ENCODE measurements at places on chromosomes 5 and 9.

- DNase-seq, result peak; percentile 15
These were observed 22.2 kb downstream of the HMCN2 start for GRCh38 chr9:130287736-130288135.

- DNase-seq, result no peak
These were observed 45.9 kb upstream of the APC start for GRCh38 chr5:112691758-112692157.

DNA sequence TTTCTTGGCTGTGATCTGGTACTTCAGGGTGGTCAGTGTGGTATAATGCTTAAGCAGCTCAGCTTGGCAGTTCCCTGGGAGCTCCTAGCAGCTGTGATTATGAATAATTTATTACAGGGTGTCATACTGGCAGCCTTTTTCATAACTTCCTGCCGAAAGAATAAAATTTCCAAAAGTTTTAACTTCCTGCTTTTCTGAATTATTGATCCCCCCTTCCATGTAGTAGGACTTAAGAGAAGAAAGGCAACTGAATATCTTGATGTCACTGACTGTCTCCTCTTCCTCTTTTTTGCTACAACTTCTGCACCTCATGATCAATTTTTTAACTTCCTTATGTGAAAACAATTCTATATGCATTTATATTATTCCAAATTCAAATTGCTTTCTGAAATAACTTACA, 74.3 kb upstream of the SPEF2 start:
- no peak for DNase-seq

DNA sequence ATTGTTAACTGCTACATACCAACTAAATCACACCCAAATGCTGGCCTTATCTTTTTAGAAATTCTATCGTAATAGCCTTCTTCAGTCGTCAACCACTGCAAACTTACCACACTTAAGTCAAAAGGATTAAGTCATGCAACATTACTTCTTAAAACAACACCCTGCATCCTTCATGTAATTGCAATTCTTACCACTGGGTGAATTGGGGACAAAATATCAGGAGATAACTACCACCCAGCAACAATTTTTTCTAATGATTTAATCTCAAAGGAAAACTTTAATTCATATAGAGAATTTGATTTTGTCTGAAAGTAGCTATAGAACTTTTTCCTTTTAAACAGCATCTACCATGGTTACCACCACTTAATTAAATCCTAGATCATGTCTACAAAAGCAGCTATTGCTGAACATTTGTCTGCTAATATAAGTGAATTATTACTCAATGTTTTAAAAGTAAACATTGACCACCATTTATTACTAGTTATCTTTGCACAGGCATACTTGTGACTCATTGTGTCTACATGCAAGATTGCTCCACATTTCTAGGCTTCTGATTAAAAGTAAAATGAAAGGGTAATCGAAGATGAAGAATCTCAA, 10.5 kb downstream of the MLLT3 start:
- no peak for DNase-seq

DNA sequence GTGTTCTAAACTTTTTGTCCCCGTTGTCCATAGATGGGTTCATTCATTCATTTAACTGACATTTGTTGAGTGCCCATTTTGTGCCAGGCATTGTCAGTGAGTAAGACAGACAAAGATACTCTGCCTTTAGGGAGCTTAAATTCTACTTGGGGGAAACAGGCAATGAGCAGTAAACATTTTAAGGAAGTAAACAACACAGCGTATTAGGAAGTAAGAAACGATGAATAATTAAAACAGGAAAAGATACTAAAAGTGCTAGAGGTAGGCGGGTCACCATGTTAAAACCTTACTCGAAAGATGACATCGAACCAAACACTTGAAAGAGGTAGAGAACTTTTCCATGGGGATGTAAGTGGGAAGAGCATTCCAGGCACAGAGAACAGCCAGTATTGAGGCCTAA, 5.5 kb upstream of the MAML1 start:
- DNase-seq, result no peak

DNA sequence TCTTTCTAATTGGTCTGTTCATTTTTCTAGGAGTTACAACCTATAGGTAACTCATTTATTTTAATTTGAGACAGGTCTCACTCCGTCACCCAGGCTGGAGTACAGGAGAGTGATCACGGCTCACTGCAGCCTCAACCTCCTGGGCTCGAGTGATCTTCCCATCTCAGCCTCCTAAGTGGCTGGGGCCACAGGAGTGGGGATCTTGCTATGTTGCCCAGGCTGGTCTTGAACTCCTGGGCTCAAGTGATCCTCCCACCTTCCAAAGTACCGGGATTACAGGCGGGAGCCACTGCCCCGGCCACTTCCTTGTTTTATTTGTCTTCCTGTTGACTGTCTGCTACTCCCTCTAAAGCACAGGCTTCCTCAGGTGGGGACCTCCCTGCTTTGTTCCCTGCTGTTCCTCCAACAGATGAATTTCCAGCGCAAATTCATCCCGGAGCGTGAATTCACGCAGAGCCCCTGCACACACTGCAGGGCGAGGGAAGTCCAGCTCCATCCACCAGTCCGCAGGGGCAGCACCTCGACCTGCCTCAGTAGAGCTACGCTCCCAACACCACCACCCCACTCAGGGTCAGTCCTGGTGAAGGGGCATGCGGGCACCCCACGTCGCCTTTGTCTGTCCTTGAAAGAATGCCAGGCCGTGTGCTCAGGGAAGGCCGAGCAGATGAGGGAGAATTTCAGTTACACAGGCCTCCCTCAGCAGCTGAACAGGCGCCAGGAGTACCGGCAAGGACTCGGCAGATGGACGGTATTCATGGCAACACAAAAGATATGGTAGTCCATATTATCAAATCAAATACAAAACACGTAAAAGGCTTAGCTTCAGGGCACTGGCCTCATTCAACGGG, 6.3 kb downstream of the QSOX2 start:
- DNase-seq, result no peak

DNA sequence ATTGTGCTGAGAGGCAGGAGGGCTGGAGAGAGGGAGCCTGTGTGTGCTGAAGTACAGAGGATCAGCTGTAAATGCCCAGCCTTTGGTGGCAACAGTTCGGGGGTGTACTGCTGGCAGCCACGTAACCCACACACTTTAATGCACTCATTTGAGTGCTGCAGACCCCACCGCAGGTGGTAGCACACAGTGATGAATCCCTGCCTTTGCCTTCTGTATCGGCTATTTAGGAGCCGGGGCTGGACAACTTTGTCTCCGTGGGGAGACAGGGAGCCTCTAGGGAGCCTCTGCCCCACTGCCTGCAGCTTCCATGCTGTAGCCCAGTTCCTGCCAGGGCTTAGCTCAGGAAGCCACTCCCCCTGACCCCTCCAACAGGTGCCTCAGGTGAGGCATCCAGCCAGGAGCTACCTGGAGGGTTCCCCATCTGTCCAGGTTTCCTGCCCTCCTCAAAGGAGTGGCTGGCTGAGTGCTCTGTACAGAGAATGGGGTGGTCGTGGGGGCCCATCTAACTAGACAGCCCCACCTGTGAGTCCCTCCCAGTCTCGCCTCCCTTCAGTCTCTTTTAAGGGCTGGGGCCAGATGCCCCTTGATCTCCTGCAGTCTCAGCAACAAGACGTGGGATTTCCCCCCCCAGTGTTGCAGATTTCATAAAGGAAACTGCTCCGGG, 44.5 kb downstream of the SECISBP2 start:
- no peak for DNase-seq

GRCh38 chr5:163276466-163276865, 160.9 kb upstream of the CCNG1 start:
- DNase-seq, result no peak

GRCh38 chr5:95445995-95446394, 54.8 kb downstream of the FAM81B start:
- no peak for DNase-seq

DNA sequence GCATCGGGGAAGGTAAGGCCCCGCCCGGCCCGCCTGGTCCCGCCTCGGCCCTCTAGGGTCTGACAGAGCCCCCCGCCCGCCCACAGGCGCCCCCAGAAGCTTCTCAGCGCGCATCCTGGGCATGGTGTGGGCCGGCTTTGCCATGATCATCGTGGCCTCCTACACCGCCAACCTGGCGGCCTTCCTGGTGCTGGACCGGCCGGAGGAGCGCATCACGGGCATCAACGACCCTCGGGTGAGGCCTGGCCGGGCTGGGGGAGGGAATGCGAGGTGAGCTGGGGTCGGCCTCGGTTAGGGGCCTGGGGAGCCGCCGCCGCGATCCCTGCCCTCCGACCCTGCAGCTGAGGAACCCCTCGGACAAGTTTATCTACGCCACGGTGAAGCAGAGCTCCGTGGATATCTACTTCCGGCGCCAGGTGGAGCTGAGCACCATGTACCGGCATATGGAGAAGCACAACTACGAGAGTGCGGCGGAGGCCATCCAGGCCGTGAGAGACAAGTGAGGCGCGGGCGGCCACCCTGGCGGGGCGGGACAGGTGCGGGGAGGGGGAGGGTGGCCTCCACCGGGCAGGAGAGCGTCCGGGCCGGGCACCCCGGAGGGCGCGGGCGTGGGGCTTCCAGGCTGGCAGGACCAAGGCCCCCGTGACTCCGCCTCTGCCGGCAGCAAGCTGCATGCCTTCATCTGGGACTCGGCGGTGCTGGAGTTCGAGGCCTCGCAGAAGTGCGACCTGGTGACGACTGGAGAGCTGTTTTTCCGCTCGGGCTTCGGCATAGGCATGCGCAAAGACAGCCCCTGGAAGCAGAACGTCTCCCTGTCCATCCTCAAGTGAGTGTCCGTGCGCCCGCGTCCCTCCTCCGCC, 7.1 kb downstream of the LRRC26 start:
- DNase-seq, result no peak

- DNase-seq, result no peak
These were observed 66.0 kb upstream of the PPARGC1B start for GRCh38 chr5:149664083-149664482.

GRCh38 chr5:41252036-41252435, 38.7 kb upstream of the C6 start:
- DNase-seq, result no peak

GRCh38 chr5:168962306-168962705, 338.6 kb downstream of the SLIT3 start:
- DNase-seq, result no peak

- DNase-seq, result no peak
These were observed 110.2 kb downstream of the DAPK1 start for GRCh38 chr9:87607859-87608258.

GRCh38 chr9:4965174-4965821, 19.8 kb upstream of the JAK2 start:
- DNase-seq, result no peak

DNA sequence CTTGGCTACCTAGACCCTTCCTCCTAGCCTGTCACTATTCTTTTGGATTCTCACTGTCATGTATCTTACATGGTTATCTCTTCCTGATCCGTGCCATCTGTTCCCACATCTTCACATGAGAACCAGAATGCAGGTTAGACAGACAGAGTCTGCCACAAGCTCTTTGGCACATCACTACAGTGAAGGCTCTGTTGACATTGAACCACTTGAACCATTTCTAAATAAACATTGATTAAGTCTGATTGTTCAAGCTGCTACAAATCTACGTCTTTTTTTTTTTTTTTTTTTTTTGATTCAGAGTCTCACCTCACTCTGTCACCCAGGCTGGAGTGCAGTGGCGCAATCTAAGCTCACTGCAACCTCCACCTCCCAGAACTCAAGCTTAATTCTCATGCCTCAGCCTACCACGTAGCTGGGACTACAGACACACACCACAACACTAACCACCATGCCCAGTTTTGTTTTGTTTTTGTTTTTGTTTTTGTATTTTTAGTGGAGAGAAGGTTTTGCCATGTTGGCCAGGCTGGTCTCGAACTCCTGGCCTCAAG, 85.1 kb upstream of the LRRTM2 start:
- peak; percentile 61 for DNase-seq

- no peak for DNase-seq
These were observed 28.2 kb upstream of the HSPA9 start for GRCh38 chr5:138603249-138603920.

- no peak for DNase-seq
These were observed 14.0 kb upstream of the RNU6ATAC start for GRCh38 chr9:134178394-134178767.

- DNase-seq, result no peak
These were observed 5.4 kb downstream of the TNFSF8 start for GRCh38 chr9:114925039-114925438.

DNA sequence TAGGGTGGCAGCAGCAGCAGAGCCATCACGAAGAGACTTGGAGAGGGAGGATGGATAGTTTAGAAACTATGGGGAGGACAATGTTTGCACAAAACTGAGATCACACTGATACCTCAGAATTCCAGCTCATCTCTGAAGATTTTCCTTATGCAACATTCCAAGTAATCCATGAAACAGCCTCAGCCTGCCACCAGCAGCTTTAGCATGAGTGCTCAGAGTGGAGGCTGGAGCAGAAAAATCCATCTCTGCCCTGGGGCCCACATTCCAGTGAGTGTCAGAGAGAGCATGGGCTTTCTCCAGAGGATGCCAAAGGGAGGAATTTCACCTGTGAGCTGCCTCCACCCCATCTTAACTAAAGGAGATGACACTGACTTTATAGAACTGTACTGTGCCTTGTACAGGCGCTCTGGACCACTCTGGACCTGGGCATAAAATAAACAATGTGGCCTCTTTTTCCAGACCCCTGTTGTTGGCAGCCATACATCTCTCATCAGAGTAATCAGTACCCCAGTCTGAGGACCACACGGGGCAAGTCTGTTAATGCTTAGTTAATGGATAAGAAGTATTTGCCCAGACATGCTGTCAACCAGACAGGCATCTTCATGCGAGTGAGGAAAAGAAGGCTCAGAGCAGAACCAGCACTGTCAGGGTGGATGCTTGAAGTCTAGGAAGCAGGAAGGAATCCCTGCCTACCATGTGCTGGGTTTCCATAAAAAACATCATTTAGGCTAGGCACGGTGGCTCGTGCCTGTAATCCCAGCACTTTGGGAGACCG, 440.9 kb downstream of the ENC1 start:
- no peak for DNase-seq

DNA sequence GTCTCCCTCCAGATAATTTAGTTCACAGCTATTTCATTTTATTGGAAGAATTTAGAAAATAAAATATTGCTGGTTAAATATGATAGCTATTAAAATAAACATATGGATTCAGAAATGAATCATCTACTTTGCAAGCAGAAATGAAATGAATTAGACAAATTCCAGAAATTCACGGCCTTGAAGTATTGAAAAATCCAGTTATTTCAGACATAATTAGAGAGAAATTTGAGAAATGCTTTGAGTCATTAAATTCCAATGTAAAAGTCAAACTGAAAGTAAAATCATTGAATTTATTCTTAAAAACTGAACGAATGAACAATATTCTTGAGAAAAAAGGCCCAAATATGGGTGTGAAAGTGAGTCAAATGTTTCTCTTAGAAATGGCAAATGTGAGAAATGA, 632.6 kb upstream of the EDIL3 start:
- DNase-seq, result no peak

- no peak for DNase-seq
These were observed 5.3 kb downstream of the TXNDC15 start for GRCh38 chr5:134879456-134879855.
